ENCODE measurements at places on chromosomes 13 and 19. TPM values are rescaled to one million over a fixed set of nuclear protein-coding genes. Genes with fewer than 3 reads are reported as not detected.

TMIGD2 gene
- not detected for total RNA-seq

- H3K27ac ChIP-seq = no peak overlapping the region
- DNase-seq = no peak
- no peaks in the 10 kb centered on the region for H3K4me1 ChIP-seq
- H3K4me3 ChIP-seq = no peak overlapping the region
- H3K36me3 ChIP-seq = no peaks in the 10 kb centered on the region
- H3K27me3 ChIP-seq = no peaks in the 10 kb centered on the region
Observed at GRCh38 chr13:65844266-65844841, 1385.8 kb downstream of the PCDH9 start.

DNA sequence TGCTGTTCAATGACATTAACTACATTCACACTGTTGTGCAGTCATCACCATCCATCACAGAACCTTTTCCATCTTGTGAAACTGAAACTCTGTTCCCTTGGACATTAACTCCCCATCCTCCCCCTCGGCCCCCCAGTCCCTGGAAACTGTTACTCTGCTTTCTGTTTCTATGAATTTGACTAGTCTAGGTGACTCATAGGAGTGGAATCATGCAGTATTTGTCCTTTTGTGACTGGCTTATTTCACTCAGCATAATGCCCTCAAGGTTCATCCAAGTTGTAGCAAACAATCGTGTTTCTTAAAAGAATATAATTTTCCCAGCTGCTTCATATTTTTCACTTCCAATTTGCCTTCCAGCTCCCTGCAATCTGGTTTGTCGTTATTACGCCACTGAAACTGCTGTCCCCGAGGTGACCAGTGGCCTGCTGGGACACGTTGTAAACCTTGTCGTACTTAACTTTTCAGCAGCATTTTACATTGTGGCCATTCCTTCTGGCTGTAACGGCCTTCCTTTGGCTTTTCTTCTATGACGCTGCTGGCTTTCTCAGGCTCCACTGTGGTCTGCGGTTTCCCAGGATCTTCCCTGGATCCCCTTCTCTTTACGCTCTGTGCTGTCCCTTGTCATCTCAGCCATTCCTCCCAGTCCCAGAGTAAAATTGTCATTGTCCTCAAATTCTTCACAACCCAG, 74.0 kb downstream of the DHRS12 start:
- H3K27ac ChIP-seq = peak overlapping the region; percentile 90
- peak overlapping the region; percentile 10 for H3K4me3 ChIP-seq
- H3K36me3 ChIP-seq = no peaks in the 10 kb centered on the region
- H3K27me3 ChIP-seq = no peaks in the 10 kb centered on the region
- peaks cover 12% of the 10 kb centered on the region for H3K4me1 ChIP-seq

GRCh38 chr13:31722673-31723072, 16.7 kb upstream of the RXFP2 start:
- H3K27me3 ChIP-seq = no peaks in the 10 kb centered on the region
- DNase-seq = no peak
- no peaks in the 10 kb centered on the region for H3K4me1 ChIP-seq

COL4A2 gene
- 841 TPM for total RNA-seq

PVR gene
- total RNA-seq = 22.0 TPM

GRCh38 chr19:48117515-48118130, 7.0 kb upstream of the PLA2G4C start:
- H3K36me3 ChIP-seq = no peaks in the 10 kb centered on the region
- H3K27ac ChIP-seq = no peak overlapping the region
- H3K4me1 ChIP-seq = no peaks in the 10 kb centered on the region
- DNase-seq = no peak
- H3K4me3 ChIP-seq = no peak overlapping the region
- H3K27me3 ChIP-seq = no peaks in the 10 kb centered on the region
